Spinal cord (tissue), 10 donors: ENCODE measurements at places on chromosomes 1 and 21. TPM values are rescaled to one million over a fixed set of nuclear protein-coding genes. Genes with fewer than 3 reads are reported as not detected.

DNA sequence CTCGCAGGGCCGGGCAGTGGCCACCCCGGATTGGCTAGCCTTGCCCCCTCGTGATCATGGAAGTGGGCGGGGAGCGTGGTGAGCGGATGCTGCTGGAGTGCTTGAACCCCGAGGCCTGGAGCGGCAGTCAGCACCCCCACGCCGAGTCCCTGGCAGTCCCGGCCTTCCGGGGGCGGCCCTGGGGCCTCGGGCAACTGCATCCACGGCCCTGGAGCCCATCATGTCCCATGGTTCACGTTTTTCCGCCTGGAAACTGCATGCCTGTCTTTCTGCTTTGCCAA is 45.6 kb downstream of the CDC7 start:
- no peak overlapping the region for H3K27ac ChIP-seq
- no peak for DNase-seq
- no peaks in the 10 kb centered on the region for H3K27me3 ChIP-seq
- H3K4me1 ChIP-seq = peaks cover 9% of the 10 kb centered on the region
- H3K36me3 ChIP-seq = no peaks in the 10 kb centered on the region

DNA sequence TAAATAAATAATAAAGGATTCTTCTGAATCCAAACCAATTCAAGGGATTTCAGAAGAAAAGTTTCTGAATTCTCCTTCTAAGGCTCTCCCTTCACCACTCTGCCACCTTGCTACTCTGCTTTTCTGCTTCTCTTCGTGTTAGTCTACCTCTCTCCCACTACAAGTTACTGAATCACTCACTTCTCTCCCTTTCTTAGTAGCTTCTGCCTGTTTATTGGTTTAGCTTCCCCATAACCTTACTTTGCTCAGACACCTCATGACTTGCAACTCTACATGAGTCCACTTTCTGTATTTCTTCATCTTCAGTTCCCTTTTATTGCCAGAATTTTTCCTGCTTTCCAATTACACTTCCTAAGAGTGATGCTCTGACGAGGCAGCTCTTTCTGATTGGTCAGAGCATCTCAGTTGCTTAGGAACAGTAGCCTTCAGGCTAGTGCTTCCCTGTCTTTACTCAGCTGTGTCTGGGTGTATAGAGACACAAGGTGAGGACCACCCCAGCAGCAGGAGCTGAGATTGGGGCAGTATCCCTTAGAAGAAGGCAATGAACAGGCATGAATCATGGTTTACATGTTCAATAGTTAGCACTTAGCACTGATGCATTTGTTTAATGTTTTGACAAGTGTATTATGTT is 144.6 kb downstream of the SLC30A10 start:
- H3K27me3 ChIP-seq = no peaks in the 10 kb centered on the region
- no peak overlapping the region for H3K27ac ChIP-seq
- no peaks in the 10 kb centered on the region for H3K4me1 ChIP-seq
- H3K36me3 ChIP-seq = no peaks in the 10 kb centered on the region

DNA sequence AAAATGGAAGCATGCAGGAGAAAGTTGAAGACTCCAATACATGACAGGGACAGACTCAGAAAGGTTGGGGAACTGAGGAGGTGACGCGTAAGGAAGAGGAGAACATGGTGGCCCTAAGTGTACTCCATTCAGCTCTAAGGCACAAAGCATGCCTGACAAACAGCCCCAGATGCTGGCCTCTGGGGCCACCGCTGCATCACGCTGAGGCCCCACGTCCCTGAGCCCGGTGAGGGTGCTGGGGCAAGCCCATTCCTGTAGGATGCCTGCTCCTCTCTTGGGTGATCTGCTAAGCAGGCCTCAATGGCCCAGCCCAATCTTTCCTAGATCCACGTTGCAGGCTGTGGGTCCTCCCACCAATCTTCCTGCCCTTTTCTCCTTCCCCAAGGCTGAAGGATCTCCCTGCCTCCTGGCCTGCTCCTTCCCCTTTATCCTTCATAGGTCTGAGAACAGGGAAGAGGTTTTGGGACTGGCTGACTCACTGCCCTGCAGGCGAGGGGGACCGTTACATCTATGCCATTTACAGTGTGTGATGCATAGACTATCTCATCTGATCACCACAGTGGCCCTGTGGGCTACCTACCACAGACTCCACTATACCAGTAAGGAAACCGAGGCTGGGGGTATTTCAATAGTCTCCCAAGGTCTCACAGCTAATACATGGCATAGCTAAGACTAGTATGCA is 16.8 kb upstream of the NID1 start:
- no peaks in the 10 kb centered on the region for H3K27me3 ChIP-seq
- no peak for DNase-seq
- H3K36me3 ChIP-seq = no peaks in the 10 kb centered on the region
- no peak overlapping the region for H3K27ac ChIP-seq
- no peaks in the 10 kb centered on the region for H3K4me1 ChIP-seq
- H3K4me3 ChIP-seq = no peak overlapping the region

DNA sequence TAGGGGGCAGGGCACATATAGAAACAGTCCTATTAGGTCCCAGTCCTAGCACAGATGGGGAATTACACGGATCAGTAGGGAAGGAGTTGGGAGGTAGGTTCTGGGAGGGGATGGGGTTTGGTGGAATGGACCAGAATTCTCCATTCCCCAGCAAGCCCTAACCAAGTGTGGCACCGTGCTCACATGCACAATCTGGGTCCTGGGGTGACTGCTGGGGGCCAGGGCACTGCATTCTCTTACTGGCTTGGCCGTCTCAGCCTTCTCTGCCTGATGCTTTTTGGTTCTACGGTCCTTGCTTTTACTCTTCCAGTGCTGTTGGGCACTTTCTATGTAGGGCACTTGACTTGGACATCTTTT is 53.9 kb downstream of the NENF start:
- no peak overlapping the region for H3K4me3 ChIP-seq
- no peak overlapping the region for H3K27ac ChIP-seq
- H3K27me3 ChIP-seq = no peaks in the 10 kb centered on the region
- peaks cover 15% of the 10 kb centered on the region for H3K4me1 ChIP-seq
- H3K36me3 ChIP-seq = no peaks in the 10 kb centered on the region

DNA sequence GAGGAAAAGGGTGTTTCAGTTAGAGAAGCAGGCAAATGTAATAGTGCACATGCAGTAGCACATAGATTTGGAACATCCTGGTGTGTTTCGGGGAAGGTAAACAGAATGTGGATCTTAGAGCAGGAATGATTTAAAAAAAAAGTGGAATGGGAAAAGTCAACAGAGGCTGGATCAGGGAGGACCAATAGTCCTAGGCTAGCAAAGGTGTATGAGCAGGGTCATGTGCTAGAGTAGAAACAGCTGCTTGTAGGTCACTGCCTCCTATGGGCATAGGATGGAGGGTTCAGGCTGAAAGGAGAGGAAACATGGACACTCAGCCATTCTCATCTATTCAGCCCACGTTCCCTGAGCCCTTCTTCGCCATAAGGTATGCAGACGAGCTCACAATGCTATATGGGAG is 3.7 kb upstream of the KPNA6 start:
- no peak for DNase-seq
- H3K27ac ChIP-seq = no peak overlapping the region
- H3K36me3 ChIP-seq = peaks cover 34% of the 10 kb centered on the region
- peaks cover 9% of the 10 kb centered on the region for H3K4me1 ChIP-seq

- no peak for DNase-seq
- H3K4me3 ChIP-seq = no peak overlapping the region
- no peaks in the 10 kb centered on the region for H3K27me3 ChIP-seq
- H3K27ac ChIP-seq = no peak overlapping the region
- no peaks in the 10 kb centered on the region for H3K36me3 ChIP-seq
These were observed 157.7 kb downstream of the LYPLAL1 start for GRCh38 chr1:219331424-219331823.

DNA sequence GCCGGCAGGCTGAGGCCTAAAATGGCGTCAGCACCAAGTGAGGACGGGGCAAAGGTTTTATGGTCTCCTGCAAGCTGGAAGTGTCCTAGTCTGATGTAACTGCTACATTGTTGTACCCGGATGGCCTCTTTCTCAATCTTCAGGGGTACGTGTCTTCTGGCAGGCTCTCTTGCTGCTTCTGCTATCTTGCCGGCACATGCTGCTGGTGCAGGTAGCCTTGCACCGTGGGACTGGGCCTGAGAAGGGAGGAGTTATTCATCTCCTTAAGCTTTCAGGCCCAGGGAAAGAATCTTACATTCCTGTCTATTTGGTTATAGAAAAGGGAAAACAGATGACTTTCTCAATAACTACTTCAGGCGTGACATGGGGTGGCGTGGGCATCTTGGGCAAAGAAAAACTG is 72.2 kb downstream of the ZNF678 start:
- no peaks in the 10 kb centered on the region for H3K27me3 ChIP-seq
- no peak overlapping the region for H3K27ac ChIP-seq
- DNase-seq = no peak
- no peaks in the 10 kb centered on the region for H3K4me1 ChIP-seq
- H3K36me3 ChIP-seq = peaks cover 2% of the 10 kb centered on the region

DNA sequence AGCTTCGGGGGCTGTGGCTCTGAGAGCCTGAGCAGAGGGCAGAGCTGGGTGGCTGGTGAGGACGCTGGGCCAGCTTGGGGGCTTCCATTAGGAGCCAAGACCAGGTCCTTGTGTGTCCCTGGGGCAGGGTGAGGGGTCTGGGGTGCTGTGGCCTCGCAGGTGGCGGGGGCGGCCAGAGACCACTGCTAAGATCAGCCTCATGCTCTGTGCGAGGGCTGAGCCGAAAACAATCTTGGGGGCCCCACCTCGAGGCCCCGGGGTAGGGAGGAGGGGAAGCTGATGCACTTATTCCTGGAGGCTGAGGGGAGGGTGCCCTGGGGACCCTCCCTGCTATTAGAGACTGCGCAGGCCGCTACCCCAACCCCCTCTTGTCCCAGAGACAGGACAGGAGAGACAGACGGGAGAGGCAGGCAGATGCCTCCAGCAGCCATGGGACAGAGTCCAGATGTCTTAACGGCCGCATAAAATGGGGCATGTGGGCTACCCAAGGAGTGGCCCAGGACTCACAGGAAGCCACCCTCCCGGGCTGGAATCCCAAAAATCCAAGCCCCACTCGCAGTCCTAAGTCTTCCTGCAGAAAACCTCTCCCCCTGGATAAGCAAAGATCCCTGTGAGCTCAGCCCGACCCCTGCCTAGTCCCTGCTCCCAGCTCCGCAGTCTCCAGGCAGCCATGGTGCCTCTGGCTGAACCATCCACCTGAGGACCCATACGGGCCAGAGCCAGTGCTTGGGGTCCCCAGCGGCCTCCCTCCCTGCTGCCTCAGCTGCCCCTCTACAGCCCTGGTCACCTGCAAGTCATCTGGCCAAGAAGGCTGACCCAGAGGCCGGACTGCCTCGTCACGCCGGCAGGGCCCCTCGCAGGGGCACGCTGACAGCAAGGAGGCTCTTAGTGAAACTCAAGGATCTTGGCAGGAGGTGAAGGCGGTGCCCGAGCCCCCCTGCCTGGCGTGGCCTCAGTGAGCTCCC is 43.6 kb upstream of the COL18A1 start:
- H3K4me1 ChIP-seq = peaks cover 56% of the 10 kb centered on the region
- H3K4me3 ChIP-seq = no peak overlapping the region
- no peak for DNase-seq
- H3K27ac ChIP-seq = no peak overlapping the region
- H3K36me3 ChIP-seq = peaks cover 2% of the 10 kb centered on the region

DNA sequence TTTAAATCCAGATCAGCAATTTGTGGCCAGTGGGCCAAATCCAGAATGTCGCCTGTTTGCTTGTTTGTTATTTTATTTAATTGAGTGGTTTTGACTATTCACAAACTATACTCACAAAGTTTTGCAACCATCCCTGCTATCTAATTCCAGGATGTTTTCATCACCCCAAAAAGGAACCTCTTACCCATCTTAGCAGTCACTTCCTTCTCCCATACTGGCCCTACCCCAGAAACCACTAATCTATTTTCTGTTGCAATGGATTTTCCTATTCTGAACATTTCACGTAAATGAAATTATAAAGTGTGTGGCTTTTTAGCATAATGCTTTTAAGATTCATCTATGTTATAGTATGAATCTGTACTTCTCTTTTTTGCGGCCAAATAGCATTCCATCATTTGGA is 41.3 kb downstream of the WDTC1 start:
- H3K36me3 ChIP-seq = no peaks in the 10 kb centered on the region
- no peaks in the 10 kb centered on the region for H3K27me3 ChIP-seq
- no peak for DNase-seq
- H3K4me3 ChIP-seq = no peak overlapping the region
- no peak overlapping the region for H3K27ac ChIP-seq

- no peaks in the 10 kb centered on the region for H3K36me3 ChIP-seq
- peaks cover 8% of the 10 kb centered on the region for H3K4me1 ChIP-seq
- DNase-seq = no peak
- H3K27me3 ChIP-seq = no peaks in the 10 kb centered on the region
These were observed 10.8 kb upstream of the BCAR3 start for GRCh38 chr1:93692451-93692861.

- H3K27me3 ChIP-seq = peaks cover 22% of the 10 kb centered on the region
- DNase-seq = peak; percentile 66
- peaks cover 28% of the 10 kb centered on the region for H3K4me1 ChIP-seq
- no peak within 1 kb of the TSS for H3K27ac ChIP-seq
These were observed at the start of gene NT5C1A for GRCh38 chr1:39671793-39672550. TSS of gene NT5C1A (minus strand) at chr1:39672107. CDS start at chr1:39672038, 69 bp downstream.

- no peak for DNase-seq
- no peaks in the 10 kb centered on the region for H3K27me3 ChIP-seq
- peaks cover 51% of the 10 kb centered on the region for H3K36me3 ChIP-seq
- no peaks in the 10 kb centered on the region for H3K4me1 ChIP-seq
These were observed 6.5 kb downstream of the MRPS15 start for GRCh38 chr1:36457691-36458090.

- no peaks in the 10 kb centered on the region for H3K27me3 ChIP-seq
- no peak for DNase-seq
- H3K27ac ChIP-seq = no peak overlapping the region
- peaks cover 5% of the 10 kb centered on the region for H3K4me1 ChIP-seq
- H3K36me3 ChIP-seq = no peaks in the 10 kb centered on the region
- no peak overlapping the region for H3K4me3 ChIP-seq
These were observed 5.3 kb downstream of the CLDN14 start for GRCh38 chr21:36474591-36474990.

- H3K4me3 ChIP-seq = no peak overlapping the region
- DNase-seq = no peak
- no peak overlapping the region for H3K27ac ChIP-seq
- H3K4me1 ChIP-seq = no peaks in the 10 kb centered on the region
- no peaks in the 10 kb centered on the region for H3K36me3 ChIP-seq
These were observed 6.2 kb downstream of the PGLYRP3 start for GRCh38 chr1:153306303-153307220.

DNA sequence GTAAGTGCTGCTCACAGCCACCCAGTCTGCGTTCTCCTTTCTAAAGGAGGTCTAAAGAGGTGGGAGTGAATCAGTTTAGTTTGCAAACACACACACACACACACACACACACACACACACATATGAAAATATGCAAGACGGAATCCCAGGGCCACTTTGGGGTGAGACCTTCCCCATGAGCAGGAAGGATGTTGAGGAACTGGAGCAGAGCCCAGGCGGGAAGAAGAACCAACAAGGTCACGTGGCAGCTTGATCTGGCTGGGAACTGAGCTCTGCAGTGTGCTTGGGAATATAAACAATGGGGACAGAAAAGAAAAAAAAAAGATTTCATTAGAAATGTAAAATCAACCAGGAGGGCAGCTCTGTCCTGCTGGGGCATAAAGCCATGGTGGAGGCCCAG is 32.6 kb downstream of the OR2G3 start:
- H3K4me3 ChIP-seq = no peak overlapping the region
- no peaks in the 10 kb centered on the region for H3K36me3 ChIP-seq
- no peaks in the 10 kb centered on the region for H3K27me3 ChIP-seq
- no peak for DNase-seq
- H3K4me1 ChIP-seq = peaks cover 5% of the 10 kb centered on the region

OR2T4 gene
- not detected for total RNA-seq

SLC19A1 gene
- total RNA-seq = 9.0 TPM

EVA1C gene
- total RNA-seq = 11.0 TPM

ZBTB40 gene
- 13.6 TPM for total RNA-seq

UMODL1 gene
- 0.11 TPM for total RNA-seq

RGS7 gene
- 21.5 TPM for total RNA-seq
